Glutamatergic neuron (in vitro differentiated cells): ENCODE measurements at places on chromosomes 6 and 20. TPM values are rescaled to one million over a fixed set of nuclear protein-coding genes. Genes with fewer than 3 reads are reported as not detected.

Gene PM20D2
- total RNA-seq, result 0.56 TPM

DNA sequence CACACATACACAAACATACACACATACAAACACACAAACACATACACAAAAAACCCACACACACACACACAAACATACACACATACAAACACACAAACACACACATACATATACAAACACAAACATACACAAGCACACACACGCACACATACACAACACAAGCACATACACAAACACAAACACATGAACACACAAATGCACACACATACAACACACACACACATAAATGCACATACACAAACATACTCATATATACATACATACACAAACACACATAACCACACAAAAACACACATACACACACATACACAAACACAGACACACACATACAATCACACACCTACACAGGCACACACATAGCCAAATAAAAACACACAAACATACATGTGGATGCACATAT lies 30.3 kb upstream of the THBS2 start:
- no peak for DNase-seq

DNA sequence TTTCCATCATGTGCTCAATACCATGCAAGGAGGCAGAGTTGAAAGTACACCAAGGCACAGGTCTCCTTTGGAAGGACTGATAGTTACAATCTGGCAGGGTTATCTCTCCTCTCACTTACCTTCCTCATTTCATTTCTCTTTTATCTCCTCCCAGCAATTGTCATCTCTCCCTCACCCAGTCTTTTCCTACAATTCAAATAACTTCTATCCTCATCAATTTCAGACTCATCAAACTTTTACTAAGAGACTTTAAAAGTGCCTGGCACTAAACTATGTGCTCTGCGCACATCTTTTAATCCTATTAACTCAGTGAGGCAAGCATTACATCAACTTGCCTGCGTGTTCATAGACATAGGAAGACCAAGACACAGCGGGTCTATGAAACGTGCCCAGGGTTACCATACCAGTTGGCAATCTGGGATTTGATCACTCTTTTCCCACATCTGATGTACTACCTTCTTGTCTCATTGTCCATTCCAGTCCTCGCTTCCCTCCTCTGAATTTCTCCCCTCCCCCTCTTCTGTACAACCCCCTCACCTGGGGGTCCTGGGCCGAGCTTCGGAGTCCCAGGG lies 1.2 kb downstream of the VARS1 start:
- DNase-seq, result no peak

DNA sequence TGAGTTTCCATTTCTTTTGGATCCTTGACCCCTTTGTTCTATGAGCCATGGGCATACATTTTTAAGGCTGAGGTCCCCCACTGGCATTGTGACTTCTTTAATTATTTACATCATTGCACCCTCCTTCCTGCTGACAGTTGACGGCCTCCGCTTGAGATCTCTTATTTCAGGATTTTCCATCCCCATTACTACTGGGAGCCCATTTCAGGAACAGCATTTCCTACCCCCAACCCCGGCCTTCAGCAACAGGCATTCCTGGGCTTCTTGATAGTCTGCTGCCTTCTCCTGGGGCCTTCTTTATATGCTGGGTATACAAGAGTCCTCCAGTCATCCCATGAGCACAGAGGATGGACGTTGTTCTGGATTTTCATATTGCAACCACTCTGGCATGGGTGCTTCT lies 3.8 kb downstream of the ULBP1 start:
- no peak for DNase-seq

DNA sequence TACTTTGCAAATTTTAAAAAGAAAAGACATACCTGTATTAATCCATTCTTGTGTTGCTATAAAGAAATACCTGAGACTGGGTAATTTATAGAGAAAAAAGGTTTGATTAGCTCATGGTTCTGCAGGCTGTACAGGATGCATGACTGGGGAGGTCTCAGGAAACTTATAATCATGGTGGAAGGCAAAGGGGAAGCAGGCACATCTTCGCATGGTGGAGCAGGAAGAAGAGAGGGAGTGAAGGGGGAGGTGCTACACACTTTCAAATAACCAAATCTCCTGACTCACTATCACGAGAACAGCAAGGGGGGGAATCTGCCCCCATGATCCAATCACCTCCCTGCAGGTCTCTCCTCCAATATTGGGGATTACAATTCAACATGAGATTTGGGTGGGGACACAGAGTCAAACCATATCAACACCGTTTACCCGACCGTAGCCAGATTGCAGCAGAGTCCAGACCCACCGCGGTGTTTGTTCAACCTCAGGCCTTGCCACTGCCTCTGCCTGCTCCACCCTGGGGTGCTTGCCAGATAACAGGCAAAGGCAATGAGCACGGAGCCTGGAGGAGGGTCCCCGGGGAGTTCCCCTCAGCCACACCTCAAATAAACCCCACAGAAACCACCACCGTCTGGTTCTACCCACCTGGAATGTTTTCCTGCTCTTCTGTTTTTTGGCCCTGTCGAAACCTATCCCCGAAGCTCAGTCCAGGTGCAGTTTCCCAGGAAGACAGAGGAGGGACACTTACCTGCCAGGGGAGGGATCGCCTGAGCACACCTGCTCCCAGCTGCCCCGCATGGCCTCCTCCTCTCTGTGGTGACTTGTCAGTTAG lies 142.2 kb upstream of the AFDN start:
- DNase-seq, result no peak

DNA sequence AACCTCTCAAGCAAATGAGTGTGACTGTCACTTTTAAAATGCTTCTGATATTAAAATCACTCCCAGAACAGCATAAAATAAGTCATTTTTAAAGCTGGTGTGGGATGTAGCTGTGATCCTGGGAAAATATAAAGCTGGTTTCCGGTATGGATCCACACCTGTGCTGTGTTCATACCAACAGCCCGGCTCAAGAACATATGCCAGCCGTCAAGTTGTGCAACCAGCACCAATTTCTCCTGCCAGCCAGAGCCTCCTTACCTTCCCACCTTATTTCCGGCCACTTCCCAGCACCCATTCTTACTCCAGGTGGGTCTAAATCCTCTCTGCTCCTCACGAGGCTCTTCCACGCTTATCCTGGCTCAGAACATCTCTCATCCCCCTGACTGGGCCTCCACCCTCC lies 50.9 kb upstream of the RPS6KA2 start:
- no peak for DNase-seq

DNA sequence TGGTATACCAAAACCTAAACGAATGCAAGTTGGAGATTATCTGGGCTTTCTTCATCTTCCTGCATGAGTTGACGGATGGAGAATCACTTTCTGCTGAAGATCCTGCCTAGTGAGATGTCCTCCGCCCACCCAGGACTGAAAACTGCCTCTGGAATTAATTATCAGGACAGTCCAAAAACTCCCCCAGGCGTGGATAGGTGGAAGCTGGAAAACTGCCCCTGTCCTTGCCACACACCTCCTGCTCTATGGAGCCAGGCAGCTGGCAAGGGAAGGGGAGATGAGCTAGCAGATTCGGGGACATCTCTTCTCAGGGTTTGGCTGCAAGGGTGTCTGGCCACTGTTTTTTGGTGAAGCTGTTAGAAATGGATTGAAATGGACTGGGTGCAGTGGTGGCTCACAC lies 89.3 kb upstream of the ZNFX1 start:
- DNase-seq, result no peak
